RWPE1 (cell line): ENCODE measurements at places on chromosomes 6 and 20.
A peak's percentile ranks its signal among the peaks of the same experiment; 100 is the strongest.

- DNase-seq: no peak
These were observed 116.5 kb upstream of the COL21A1 start for GRCh38 chr6:56363796-56364430.

DNA sequence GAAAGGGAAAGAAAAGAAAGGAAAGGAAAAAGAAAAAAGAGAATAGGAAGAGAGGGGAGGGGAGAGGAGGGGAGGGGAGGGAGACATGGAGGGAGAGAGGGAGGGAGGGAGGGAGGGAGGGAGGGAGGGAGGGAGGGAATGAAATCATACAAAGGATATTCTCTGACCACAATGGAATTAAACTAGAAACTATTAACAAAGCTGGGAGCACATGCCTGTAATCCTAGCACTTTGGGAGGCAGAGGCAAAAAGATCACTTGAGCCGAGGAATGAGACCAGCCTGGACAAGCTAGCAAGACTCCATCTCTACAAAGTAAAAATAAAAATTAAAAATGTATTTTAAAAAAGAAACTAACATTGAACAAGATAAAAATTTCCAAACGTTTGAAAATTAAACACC lies 62.8 kb downstream of the ILRUN start:
- no peak for DNase-seq

GRCh38 chr6:16338577-16339264 lies 100.3 kb downstream of the GMPR start:
- DNase-seq: peak; percentile 82

DNA sequence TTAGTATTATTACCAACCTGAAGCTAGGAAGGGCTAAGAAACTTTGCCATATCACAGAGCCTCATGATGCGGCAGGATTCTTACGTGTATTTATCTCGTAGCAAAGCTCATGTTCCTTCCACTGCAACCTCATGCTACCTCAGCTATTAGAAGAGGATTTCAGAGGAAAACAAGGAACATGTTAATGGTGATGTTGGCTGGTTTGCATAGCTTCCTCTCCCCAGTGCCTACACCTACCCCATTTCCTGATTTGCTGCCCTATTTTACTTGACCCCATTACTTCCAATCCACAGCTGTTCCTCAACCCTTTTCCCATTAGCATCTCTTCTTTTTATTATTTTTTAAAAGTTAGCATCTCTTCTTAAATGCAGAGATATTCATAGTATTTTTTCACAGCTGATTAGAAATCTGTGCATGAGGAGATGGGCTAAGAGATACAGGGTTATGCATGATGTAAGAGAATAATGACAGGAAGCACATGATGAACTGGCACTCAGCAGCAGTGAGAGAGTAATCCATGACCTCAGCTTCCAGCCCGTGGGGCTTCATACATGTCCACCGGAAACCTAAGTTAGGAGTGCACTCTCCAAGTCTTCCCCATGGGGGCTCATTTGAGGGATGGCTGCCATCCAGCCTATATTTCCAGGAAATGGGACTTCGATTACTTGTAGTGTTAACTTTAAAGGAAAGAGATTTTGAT lies 106.1 kb upstream of the ASF1A start:
- no peak for DNase-seq

- no peak for DNase-seq
These were observed 845 bp upstream of the ANKRD60 start for GRCh38 chr20:58229198-58229798.

- no peak for DNase-seq
These were observed 6.3 kb upstream of the FOXF2 start for GRCh38 chr6:1382883-1383728.

DNA sequence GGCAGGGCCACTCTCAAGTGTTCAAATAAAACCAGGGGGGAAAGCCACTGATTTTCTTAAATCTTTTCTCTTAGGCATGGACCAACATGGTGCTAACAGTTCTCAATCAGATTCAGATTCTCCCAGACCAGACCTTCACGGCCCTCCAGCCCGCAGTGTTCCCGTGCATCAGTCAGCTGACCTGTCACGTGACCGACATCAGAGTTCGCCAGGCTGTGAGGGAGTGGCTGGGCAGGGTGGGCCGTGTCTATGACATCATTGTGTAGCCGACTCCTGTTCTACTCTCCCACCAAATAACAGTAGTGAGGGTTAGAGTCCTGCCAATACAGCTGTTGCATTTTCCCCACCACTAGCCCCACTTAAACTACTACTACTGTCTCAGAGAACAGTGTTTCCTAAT lies 41.5 kb upstream of the SMIM28 start:
- no peak for DNase-seq

DNA sequence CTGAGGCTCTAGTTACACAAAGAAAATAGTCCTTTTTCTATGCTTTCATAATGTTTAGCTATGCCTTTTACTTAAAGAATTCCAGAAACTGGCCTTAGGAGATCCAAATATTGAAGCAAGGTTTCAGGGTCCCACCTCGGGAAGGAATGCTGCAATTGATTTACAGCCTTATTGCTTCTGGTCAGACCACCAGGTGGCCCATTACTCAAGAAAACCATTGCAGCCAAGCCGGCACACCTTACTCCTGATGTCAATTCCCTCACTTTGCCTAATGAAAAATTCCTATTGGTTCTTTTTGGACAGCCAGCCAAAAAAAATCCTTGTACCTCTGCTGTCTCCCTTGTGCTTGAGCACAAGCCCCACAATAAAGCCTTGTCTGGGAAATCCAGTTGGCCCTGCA lies 173.9 kb downstream of the LMBRD1 start:
- DNase-seq: no peak

DNA sequence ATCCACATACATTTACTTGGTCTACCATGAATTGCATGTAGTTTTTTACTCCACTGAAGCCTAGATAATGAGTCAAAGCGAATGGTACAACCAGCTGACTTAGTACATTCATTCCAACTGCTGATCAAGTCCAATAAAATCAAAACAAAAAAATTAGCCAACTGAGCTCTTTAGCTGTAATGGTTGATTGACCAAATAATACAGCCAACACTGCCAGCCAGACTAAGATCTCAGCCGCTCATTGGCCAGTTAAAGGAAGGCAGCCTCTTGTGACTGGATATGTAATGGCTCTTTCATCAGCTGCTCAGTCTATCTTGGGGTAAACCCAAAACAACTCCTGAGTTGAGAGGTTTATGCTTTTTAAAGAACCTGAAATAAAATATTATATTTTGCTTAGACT lies 204.3 kb upstream of the RSPO3 start:
- no peak for DNase-seq

- no peak for DNase-seq
These were observed 94.8 kb upstream of the SCAF8 start for GRCh38 chr6:154638369-154638768.

GRCh38 chr20:32638848-32639247 lies 34.9 kb downstream of the C20orf203 start:
- peak; percentile 84 for DNase-seq

GRCh38 chr6:14524319-14524718 lies 406.7 kb downstream of the CD83 start:
- DNase-seq: no peak

DNA sequence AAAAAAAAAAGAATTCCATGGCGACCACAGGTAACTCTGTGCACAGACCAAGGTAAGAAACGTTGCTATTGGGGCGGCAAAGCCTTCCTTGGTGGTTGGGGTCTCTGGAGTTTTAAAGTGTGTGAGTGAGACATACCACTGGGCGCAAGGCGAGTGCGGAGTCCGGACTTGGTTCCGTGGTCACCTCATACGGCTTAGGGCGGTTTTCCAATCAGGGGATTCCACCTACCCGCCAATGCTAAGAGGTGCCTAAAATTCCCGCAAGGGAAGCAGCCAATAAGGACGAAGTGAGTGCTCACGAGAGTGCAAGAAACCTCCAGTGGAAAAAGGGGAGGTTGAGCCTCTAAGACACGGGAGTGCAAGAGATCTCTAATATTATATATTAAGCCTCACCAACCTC lies 68.6 kb upstream of the PRSS16 start:
- no peak for DNase-seq

DNA sequence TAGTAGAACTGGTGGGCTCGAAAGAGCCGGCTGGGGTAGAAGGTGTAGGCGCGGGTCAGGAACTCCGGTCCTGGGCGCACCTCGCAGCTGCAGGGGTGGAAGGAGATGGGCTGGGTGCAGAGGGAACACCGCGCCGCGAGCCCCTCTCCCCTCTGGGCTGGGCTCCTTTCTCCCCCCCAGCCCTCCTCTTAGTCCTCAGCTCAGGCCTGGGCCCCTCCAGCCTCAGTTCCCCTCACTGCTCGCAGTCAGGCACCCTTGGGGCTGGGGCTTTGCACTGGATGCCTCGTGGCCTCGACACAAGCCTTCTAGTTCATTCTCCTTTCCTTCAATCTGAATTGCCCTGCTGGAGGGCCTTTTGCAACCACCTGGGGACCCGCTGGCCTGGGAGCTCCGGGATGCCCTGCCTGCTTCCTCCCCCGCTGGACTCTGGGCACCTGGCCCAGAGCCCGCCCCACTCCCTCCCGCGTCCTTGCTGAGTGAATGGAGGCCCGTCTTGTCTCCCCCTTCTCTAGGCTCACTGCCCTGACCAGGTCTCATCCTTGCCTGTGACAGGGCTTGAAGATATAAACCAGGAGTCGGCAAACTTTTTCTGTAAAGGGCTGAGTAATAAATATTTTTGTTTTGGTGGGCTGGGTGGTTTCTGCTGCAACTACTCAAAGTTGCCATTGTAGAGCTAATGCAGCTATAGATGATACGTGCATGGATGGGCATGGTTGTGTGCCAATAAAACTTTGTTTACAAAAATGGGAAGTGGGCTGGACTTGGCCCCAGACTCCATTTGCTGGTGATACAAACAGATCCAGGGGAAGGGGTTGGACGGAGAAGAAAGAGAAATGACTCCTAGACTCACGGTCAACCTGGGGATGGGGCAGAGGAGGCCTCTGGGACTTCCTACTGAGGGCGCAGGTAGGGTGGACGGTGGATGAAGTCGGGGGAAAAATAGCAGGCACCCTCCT lies 47.3 kb downstream of the APCDD1L start:
- DNase-seq: no peak

DNA sequence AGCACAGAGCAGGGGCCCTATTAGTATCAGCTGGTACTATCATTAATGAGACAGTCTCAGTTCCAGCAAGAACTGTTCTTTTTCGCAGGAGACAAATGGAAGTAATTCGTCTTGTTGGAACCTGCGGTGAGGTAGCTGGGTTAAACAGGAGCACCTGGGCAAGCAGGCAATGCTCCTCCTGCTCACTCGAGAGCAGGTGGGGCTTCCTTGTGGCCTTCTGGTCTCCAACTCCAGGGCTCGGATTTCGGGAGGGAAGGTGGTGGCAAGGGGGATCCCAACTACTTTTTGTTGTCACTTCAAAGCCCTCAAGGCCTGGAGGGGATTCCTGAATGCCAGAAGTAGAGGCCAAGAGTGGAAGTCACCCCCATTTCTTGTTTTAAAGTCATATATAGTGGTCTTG lies 1.3 kb upstream of the SPEF1 start:
- no peak for DNase-seq

- DNase-seq: no peak
These were observed 16.2 kb downstream of the CST7 start for GRCh38 chr20:24965065-24965919.

GRCh38 chr6:15398633-15399275 lies 152.9 kb downstream of the JARID2 start:
- DNase-seq: no peak
